ENCODE measurements at places on chromosomes 7 and 10.

DNA sequence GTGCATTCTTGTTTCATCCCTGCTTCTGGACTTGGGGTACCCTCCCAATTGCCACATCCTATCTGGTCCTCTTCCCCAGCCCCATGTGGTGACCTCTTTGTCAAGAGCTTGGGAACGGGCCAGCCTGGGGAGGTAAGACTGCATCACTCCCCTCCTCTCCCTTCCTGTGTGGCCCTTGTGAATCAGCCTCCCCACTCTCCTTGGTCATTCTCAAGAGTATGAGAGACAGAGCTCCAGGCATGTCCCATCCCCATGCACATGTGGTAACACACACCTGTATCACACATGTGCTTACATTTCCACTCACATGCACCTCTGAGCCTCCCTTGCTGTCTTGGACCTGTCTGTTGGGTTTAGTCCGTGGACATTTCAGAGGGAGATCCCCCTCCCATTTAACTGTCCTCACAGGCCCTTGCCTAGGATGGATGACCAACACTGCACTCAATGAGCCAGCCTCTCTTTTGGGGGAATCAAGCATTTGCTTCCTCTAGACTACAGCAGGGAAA, 2.6 kb downstream of the MRPL43 start:
- no peak for DNase-seq

GRCh38 chr10:122310311-122311050, 39.4 kb downstream of the BTBD16 start:
- DNase-seq = no peak

DNA sequence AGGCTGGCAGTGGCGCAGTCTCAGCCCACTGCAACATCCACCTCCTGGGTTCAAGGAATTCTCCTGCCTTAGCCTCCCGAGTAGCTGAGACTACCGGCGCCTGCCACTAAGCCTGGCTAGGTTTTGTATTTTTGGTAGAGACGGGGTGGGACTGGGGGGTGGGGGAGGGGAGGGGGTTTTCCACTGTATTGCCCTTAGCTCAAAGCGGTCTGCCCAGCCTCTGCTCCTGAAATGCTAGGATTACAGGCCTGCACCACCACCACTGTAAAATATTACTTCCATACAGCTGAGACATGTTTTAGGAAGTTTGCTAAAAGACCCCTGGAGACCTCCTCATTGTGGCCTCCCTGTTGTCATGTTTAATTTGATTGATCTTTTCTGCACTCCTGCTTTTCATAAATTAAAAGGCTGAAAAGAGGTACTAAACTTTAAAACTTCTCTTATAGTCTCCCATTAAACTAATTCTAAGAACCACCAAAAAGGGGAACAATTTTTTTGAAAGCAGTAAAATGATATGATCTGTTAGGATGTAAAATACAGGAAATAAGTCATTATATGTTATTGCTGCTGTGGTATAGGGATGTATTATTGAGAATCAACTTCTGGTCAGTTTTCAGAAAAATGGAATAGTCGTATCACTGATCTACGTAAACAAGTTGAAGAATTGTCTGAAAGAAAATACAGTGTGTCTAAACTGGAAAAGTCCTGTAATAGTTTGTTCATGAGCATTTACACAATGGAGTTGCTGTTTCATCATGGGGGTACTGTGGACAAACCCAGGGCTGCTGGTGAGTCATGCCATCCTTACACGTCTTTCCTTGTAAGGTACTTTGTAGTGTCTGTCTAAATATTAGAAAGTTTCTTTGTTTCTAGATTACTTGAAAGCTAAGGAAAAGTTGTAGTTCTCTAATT, 72.9 kb upstream of the TMEM248 start:
- no peak for DNase-seq

DNA sequence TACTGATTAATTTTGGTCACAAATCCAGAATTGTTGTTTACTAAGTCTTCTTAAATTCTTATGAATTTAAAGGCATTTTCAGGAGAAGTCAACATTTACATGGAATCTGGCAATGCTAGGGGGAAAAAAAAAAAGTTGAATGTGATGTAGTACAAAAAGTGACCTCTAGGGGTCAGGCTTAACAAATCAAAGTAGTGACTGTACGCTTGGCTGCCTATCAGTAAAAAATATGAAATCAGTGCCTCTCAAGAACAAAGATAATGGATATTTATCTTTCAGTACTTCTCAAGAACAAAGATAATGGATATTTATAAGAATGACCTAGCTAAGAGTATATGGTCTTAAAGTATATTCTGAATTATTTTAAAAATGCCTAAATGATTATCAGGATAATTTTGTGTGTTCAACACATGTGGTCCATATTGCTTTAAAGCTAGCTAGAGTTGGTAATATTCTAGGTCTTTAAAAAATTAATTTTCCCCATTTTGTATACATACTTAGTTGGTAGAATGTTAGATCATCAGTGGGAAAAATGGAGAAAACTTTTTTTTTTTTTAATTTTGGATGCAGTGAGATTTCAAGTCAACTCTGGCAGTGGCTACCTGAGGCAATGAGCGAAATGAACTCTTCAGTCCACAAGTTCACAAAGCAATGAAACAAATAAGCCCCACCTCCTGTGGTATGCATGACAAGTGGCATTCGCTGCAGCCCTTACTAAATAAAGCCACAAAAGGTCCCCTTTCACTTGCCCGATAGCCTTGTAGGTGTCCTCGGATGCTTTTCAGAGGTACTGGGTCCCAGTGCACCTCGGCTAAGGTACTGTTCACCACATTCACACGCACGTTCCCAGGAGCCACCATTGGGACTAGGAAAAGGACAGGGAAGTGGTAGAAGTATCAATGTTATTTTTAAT, 51.2 kb upstream of the LAMB4 start:
- no peak for DNase-seq

DNA sequence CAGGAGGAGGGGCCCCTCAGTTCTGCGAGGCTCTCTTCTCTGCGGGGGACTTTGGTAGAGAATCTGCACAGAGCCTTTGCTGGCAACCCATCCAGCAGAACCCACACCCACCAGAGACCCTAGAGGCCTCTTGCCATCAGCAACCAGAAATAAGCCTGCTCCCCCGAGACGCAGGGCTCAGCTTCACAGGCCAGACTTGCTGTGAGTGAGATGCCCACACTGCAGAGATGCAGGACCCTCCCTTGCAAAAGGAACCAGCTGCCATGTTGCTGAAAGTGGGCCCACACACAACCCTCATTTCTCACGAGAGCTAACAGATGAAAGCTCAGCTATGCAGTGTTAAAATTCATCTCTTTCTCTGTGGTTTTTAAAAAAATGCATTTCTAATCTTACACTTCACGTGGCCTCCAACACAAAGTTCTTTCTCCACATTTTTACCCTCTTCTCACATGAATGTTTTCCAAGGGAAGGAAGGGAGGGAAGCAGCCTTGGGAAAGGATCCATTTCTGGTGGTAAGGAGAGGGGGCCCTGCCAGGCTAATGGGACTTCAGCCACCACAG, 171.6 kb downstream of the CCDC3 start:
- DNase-seq = no peak

DNA sequence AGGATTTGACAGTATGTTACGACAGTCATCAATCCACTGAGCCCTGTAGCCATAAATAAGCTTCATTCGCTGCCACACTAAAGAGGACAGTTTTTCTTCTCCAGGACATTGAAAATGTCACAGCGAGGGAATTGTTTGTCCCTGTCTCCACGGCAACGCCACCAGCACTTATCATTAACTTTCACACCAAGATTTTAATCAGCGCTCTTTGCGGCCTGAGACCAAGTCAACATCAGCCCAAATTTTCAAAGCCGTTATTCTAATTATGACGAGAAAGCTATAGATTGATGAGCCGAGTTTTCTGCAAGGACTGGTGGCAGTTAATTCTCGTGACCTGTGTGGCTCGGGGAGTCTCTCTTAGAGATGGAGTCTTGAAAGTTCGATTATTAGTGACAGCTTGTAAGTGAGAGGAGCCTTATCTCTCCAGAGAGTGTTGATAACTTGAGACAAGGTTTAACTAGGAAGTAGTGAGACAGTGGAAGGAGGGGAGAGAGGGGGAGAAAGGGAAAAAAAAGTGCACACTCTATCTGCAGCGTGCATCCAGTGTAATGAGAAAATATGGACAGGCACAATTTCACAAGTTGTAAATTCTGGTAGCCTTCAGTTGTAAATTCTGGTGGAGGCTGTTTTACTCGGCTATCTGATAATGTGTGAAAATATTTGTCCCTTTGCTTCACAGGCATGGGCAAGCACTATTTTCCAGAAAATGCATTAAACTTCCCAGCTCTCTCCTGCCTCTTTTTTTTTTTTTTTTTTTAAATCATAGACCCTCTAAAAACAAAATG, 473.3 kb downstream of the LRMDA start:
- DNase-seq = no peak

All from hippocampal formation (tissue), 2 donors.